NK-92 treated with Interleukin-12 subunit alpha and Interleukin-12 subunit beta, amount 100 ng/mL, for 24 hours (cell line): ENCODE measurements at places on chromosomes 6 and 20.

DNA sequence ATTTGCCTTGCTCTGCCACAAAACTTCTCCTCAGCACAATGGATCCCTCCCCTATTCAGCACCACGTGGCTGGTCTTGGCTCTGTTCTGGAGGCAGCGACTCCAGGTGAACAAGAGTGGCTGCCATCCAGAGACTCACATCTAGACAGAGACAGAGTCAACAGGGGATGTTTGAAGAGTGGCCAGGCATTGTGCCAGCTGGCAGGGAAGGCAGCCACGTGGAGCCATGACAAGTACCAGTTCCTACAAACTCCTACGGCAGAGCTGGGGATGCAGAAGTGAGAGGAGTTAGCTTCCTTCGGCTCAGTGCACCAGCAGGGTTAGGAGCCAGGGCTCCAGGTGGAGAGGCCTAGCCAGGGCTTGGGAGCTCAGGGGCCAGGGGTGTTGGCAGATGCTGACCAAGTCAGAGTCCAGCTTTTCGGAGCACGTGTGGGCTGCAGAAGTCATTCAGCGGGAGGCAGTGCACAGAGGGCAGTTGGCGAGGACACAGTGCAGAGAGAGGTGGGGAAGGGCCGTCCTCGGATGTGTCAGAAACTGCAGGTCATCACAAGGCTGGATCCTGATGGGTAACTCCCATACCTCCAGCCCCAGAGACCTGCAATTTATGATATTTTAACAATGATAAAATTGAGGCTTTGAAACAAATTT, 171.7 kb upstream of the PDE10A start:
- no peak for DNase-seq

DNA sequence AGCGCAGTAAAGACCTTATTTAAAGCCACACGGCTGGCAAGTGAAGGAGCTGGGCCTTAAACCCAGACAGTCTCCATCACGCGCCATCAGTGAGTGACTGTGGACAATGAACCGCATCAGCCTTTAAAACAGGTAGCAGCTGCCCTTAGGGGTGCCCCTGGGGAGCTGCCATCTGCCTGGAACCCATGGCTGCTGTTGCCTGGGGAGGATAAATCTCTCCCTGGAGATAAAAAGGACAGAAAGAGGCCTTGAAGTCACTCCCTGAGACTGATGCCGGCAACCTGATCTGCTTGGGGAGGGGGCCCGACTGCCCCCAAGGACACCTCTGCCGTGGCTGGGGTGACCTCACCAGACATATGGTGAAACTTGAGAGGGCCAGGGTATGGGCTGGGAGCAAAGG, 73.5 kb downstream of the PREX1 start:
- no peak for DNase-seq

GRCh38 chr20:10714236-10714975, 40.6 kb upstream of the JAG1 start:
- DNase-seq: no peak

- no peak for DNase-seq
Observed at GRCh38 chr20:58833921-58834320, 16.8 kb downstream of the GNAS-AS1 start.
